MV-4-11 (cell line): ENCODE measurements at places on chromosomes 11 and 22.

DNA sequence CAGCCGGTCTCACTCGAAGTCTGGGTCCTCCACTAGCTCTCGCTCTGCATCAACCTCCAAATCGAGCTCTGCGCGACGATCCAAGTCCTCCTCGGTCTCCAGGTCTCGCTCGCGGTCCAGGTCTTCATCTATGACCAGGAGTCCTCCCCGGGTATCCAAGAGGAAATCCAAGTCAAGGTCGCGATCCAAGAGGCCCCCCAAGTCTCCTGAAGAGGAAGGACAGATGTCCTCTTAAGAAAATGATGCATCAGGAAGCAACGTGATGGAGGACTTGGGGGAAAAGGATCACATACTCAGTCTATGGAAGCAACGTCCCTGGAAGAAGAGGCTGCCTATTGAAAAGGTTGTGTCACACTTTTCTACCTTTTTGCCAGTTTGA, 1.1 kb downstream of the SRSF8 start:
- DNase-seq: no peak

DNA sequence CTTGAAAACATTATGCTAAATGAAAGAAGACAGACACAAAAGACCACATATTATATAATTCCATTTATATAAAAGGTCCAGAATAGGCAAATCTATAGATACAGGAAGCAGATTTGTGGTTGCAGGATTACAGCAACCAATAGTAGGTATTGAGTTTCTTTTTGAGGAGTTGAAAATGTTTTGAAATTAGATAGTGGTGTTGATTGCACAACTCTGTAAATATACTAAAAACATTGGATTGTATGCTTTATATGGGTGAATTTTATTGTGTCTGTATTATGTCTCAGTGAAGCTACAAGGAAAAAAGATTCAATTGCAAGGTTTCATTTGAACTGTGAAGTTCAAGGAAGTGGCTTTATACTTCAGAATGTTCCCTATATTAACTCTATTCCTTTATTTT, 3.0 kb upstream of the RRAS2 start:
- DNase-seq: no peak

- peak; percentile 79 for DNase-seq
Observed at GRCh38 chr11:35927682-35928081, 16.2 kb upstream of the LDLRAD3 start.

DNA sequence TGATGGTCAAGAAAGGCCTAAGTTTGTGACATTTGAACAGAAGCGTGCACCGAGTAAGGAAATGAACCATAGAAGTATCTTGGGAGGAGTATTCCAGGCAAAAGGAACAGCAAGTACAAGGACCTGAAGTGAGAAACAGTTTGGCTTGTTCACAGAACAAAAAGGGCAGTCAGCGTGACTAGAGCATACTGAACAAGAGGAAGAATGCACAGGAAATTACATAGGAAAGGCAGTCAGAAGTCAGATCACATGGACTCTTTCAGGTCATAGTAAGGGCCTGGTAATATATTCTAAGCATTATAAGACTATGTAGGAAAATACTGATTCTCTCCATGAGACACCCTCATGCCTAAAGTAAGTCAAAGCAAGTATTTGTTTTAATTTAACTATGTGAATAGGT, 52.3 kb upstream of the GAB2 start:
- DNase-seq: no peak

DNA sequence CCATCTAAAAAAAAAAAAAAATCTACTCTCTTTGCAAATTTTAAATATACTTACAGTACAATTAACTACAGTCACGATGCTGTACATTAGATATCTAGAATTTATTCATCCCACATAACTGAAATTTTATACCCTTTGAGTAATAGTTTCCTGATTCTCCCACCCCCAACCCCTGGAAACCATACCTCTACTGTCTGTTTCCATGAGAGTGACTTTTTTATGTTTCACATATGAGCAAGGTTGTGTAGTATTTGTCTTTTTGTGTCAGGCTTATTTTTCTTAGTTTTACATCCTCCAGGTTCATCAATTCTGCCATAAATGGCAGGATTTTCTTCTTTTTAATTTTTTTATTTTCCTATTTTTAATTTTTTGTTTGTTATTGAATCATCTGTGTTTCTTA, 3.2 kb downstream of the HBB start:
- DNase-seq: no peak

DNA sequence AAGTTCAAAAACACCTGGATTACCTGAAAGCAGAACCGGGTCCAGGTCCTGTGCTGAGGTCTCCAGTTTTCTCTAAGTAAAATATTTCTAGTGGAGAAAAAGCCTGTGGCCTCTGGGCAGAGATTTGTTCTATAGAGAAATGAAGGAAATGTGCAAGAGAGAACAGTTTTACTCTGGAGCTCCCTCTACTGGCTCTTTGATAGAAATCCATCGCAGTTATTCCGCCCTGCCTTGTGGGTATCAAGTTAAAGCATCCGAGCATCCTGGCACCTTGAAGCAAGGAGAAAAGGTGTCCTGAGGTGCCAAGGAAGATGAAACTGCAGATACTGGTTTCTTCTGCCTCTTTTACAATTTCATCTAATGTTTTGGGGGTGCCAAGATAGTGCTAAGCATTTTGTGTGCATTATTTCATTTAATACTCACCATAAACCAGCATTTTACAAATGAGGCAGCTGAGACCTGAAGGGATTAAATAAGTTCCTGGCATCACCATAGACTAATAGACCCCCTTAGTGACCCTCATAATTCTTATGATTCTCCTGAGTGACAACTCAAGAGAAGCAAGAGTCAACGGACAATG, 113.1 kb upstream of the HSD17B12 start:
- peak; percentile 43 for DNase-seq

DNA sequence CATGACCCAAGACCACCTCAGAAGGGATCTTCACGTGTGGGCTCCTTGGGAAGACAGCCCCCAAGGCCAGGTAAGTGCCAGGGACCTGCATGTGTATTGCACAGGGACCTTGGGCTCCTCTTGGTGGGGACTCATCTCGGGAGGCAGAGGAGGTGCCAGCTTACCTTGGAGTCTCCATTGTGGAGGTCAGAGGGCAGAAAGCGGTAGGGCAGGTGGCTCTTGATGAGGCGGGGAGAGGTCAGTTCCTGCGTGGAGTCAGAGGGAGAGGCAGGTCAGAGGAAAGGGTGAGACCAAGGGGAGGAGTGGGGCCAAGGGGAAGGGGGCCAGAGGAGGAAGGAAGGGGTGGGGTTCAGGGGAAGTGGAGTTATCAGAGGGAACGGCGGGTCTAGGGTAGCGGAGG, 22.5 kb downstream of the SULT4A1 start:
- no peak for DNase-seq

DNA sequence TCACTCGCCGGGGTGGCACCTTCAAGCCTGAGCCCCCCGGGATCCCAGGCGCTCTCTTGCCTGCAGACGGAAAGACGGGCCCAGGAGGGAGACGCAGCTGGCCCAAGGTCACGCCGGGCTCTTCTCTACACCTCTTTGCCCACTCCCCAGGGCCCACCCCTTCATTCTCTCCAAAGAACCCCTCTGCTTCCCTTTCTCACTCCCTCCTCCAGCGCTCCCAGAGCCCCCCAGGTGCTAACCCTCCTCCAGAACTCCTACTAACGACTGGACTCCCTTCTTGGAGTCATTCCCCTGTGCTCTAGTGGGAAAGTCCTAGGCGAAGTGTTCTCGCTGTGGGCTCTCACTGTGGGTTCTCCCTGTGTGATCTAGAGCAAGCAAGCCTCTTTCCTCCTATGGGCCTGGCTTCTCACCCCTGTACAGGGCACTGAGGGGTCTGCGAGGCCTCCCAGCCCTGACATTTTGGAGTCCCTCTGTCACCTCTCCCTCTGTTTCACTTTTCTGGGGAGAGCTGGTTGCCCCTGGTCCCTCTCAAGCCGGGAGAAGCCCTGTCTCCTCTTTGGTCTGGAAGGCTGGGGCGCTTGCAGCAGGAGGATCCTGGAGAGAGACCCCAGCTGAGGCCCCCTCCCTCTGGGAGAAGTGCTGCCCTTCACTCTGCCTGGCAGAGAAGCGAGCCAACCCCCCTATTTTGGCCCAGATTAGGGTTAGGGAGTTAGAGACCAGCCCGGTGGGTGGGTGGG, 858 bp downstream of the OAF start:
- DNase-seq: no peak
